ENCODE measurements at places on chromosomes 16 and 17.
A peak's percentile ranks its signal among the peaks of the same experiment; 100 is the strongest.

- DNase-seq = no peak
These were observed 352.9 kb downstream of the TMEM114 start for GRCh38 chr16:8237452-8237851.

DNA sequence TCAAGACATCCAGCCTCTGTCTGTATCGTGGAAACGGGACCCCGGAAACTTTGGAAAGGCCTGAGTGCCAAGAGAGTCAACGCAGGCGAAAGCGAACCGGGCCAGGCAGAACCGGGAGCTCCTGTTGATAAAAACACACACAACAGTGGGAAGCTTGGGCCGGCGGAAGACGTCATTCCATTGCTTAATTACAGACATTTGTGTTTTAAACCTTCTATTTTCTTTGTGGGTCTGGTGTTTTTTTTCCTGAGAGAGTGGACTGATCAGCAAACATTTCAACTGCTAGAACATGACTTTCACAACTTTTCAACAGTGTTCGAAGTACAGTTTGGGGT is 878 bp upstream of the RNF157 start:
- DNase-seq = no peak

DNA sequence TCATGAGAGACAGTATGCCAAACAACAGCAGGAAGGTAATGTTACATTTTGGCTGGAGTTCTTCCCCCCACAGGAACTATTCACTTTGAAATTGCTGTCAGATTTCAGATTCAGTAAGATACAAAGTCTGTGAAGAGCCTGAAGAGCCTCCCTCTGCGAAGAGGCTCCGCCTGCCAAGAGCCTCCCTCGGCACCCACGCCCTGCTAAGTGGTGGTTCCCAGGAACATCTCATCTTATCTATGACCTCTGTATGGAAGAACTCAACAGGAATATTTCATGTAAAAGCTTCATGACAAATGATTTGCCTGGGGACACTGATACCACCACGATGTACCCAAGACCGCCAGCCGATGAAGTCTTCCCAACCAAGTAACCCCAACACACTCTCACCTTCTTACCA is 3.2 kb downstream of the ZC3H7A start:
- DNase-seq = no peak

DNA sequence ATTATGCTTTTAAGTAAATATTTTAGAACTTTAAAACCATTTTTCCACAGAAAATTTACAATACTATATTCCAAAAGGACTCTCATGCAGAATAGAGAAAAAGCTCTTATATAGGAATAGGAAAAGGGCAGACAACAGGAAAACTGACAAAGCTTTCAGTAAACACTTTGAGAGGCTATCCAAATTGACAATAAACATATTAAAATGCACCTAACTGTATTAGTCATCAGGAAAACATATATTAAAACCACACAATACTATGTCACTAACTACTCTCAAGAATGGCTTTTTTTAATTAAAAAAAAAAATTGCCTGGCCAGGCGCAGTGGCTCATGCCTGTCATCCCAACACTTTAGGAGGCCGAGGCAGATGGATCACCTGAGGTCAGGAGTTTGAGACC is 77.3 kb downstream of the CEP112 start:
- no peak for DNase-seq

- DNase-seq = peak; percentile 3
These were observed 44.8 kb upstream of the MSI2 start for GRCh38 chr17:57211543-57211942.

Measured in RPMI7951 (cell line).